ENCODE measurements at places on chromosomes 7 and 10.

GRCh38 chr10:71235808-71236207, 23.4 kb downstream of the UNC5B start:
- DNase-seq, result no peak

- no peak for DNase-seq
These were observed 119.9 kb downstream of the SLC16A9 start for GRCh38 chr10:59589796-59590195.

DNA sequence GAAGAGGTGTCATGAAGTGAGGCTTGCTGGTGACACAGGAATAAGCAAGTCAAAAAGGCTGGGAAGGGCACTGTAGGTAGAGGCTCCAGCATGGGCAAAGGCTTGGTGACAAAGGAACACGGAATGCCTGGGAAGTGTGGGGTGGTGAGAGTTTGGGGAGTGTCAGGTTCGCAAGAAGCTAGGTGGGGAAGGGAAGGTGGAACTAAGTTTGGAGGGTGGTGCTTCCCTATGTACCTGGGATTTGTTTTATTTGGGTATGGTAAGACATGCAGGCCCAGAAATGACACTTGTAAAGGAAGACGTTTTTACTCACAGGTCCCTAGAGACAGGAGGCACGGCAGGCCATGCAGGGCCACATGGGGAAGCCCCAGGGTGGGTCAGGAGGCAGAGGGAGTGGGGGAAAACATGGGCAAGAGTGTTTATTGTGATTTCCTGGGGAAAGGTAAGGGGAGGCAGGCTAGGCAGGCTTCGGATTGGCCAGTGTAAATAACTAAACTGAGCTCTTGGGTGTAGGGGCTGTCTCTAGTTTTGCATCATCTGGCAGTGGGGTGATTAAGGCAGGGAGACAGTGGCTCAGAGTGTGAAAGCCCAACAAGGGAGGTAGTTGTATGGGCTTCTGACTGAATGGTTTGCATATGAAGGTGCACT, 52.1 kb downstream of the SH2D4B start:
- no peak for DNase-seq

DNA sequence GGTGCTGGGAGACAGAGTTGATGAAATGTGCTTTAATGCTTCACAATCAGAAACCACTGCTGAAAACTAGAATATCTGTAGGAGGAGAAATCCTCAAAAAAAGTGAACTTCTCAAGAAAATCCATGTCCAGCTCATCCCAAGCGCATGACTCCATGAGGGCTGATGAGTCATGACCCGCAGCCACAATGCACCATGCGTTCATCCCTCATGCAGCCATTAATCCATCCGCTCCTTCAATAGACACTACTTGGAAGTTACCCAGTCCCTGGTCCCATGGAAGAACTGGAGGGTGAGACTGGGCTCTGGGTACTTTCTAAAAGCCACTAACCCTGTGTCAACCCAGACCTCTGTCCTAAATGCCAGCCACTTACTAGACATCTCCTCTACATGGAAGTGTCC, 24.4 kb downstream of the TMEM273 start:
- no peak for DNase-seq

- peak; percentile 92 for DNase-seq
These were observed 518.8 kb downstream of the CNTNAP2 start for GRCh38 chr7:146635205-146636032.

- no peak for DNase-seq
These were observed 75.4 kb downstream of the PLXNA4 start for GRCh38 chr7:132500727-132501440.

- no peak for DNase-seq
These were observed 186.8 kb downstream of the CUX1 start for GRCh38 chr7:102004229-102004628.

- DNase-seq, result no peak
These were observed 5.4 kb downstream of the PRF1 start for GRCh38 chr10:70596860-70597809.

DNA sequence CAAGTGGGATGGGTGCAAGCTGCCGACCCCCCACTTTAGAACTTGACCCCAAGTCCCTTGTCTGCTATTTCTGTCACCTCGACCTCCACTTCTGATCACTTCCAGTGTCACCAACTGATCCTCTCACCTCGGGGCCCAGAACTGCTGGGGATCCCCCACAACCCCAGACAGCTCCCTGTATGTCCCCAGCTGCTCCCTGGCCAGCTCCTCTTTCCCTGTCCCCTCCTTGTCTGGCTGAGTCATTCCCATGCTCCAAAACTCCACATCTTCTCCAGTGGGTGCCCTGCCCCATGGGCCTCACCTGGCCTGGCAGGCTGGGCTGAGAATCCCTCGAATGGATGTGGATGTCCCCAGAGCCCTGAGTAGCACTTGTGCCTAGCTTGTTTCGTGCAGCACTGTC, 154.3 kb upstream of the PCBD1 start:
- no peak for DNase-seq

GRCh38 chr7:47186316-47186715, 395.6 kb downstream of the TNS3 start:
- no peak for DNase-seq

DNA sequence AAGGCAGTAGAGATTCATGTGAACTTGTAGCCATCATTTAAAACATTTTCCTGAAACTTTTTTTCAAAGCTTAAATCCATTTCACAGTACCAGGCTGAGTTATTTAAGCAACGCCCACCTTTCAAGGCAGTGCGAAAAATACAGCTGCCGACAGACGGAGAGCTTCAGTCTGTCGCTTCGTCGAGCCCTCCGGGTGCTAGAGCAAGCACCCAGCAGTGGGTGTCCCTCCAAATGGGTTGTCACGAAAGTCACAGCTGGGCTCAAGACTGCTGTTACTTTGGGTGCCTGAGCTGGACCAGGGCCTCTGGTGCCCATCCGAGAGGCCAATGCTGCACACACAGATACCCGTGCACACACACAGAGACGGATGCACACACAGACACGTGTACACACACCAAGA, 135.6 kb downstream of the TCERG1L start:
- no peak for DNase-seq

GRCh38 chr7:41617987-41618386, 84.9 kb downstream of the INHBA start:
- no peak for DNase-seq

- no peak for DNase-seq
These were observed 19.5 kb downstream of the EN2 start for GRCh38 chr7:155477476-155477875.

DNA sequence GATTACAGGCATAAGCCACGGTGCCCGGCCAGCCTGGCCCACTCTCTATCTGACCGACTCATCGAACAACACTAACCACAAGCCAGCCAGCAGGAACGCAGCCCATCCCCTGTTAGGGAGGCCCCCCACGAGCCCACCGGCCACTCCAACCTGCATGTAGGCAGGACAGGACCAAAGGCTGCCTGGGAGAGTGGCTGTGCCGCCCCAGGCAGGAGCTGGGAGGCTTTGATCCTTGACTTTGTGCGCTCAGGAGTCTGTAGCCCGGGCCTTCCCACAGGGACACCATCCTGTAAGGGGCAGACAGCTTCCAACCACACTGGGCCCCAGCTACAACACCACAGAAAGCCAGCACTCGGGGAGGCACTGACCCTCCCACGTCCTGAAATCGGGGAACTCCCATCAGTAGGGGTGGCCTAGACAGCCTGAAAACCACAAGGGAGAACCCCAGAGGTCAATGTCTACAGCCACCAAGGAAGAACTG, 29.4 kb downstream of the GRID1 start:
- DNase-seq, result no peak

DNA sequence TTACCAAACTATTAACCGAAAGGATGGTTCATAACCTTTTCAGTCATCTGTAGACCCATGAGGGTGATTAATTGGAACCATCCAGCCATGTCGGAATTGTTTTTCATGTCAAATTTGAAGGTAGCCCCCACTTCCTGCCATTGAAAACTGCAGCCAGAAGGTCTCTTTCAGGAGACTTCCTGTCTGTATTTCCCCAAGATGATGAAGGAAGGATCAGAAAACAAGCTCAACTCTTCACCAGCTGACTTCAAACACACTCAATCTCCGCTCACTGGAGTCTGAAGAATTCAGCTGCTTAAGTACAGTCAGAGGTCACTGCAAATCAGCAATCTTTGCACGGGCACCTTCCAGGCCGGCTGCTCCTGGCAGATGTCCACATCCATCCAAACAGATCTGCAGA, 291.7 kb upstream of the NPVF start:
- no peak for DNase-seq

GRCh38 chr7:475951-476441, 43.6 kb downstream of the PDGFA start:
- DNase-seq, result no peak

DNA sequence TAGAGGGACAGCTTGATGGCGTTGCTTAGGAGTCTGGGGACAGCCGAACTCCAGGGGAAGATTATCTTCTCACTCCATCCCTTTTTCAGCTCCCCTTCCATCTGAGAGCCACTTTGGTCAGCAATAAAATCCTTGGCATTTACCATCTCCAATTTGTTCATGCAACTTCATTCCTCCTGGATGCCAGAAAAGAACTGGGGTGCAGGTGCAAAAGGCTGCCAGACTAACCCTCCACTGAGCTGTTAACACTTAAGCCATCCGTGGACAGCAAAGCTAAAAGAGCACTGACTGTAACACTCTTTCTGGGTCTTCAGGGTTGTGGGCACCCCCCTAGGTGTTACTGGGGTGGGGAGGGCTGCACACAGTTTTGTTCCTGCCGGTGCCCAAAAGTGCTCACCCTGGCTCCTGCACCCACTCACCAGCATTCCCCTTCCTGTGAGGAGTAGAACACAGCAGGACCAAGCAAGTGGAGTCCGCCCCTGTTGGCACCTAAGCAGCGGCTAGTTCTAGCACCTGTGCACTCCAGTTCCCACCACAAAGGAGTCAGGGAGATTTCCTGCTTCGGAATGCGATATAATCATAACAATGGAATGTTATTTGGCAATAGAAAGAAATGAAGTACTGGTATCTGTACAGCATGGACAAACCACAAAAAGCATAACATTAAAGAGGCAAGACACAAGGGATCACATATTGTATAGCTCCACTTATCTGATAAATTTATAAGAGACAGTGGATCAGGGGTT, 95.1 kb downstream of the NPY start:
- DNase-seq, result peak; percentile 98

DNA sequence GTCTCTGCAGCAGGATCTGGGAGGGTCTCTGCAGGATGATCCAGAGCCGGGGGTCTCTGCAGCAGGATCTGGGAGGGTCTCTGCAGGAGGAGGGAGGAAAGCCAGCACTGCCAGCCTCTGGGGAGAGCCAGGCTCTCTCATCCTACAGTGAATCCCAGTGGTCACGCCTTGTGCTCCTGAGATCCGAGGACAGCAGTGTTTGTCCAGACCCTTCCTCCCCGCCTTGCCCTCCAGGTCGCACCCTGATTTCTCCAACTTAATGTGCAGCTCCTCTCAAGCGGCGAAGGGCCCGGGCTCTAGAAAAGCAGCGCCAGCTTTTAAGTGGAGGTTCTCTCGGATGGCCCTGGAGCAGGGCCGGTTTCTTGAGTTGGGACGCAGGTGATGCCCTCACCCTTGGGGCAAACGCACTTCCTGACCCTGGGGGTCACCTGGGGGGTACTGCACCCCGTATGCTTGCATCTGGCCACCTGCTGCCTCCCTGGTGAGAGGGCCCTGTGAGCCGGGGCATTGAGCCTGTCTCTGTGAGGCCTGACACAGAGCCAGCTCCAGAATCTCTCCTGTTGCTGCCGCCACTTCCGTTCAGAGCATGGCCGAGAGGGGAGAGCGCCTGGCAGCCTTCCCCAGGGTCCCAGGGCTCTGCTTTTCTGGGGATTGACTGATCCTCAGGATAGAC, 111.6 kb downstream of the ACTR3B start:
- DNase-seq, result no peak

- no peak for DNase-seq
These were observed 96.5 kb upstream of the MACROH2A2 start for GRCh38 chr10:69955897-69956740.
